CD8-positive, alpha-beta memory T cell (primary cell): ENCODE measurements at places on chromosomes 6 and 20. TPM values are rescaled to one million over a fixed set of nuclear protein-coding genes. Genes with fewer than 3 reads are reported as not detected.

The UBD gene
- 2.6 TPM for total RNA-seq

The EGFL8 gene
- total RNA-seq, result 8.3 TPM

The EDN3 gene
- 0.16 TPM for total RNA-seq

The SEMG1 gene
- total RNA-seq, result not detected

- no peaks in the 10 kb centered on the region for H3K36me3 ChIP-seq
- H3K4me1 ChIP-seq, result no peaks in the 10 kb centered on the region
- H3K27me3 ChIP-seq, result no peaks in the 10 kb centered on the region
- H3K27ac ChIP-seq, result no peak overlapping the region
Observed at GRCh38 chr20:9206486-9206885, 137.6 kb downstream of the PLCB4 start.

GRCh38 chr6:137928286-137928685 is 61.2 kb downstream of the TNFAIP3 start:
- H3K36me3 ChIP-seq, result no peaks in the 10 kb centered on the region
- no peak overlapping the region for H3K27ac ChIP-seq
- DNase-seq, result no peak
- peak overlapping the region; percentile 32 for H3K4me3 ChIP-seq
- no peaks in the 10 kb centered on the region for H3K27me3 ChIP-seq

DNA sequence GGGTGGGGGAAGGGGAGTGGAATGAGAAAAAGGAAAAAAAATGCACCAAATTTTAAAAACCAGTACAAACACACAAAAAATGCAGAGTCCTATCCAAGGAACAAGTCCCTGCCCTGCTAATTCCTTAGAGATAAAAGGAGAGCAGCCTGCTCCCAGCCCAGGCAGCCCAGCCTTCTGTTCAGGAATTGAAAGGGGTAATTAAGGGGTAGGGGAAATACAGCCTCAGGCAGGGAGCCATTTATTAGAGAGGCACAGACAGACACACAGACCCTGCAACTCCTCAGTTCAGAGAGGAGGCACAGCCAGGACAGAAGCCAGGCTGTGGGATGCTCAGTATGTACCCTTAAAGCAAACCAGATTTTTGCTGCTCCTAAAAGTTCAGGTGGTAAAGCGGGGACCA is 137.2 kb downstream of the EYA2 start:
- DNase-seq, result no peak
- H3K27ac ChIP-seq, result no peak overlapping the region
- H3K36me3 ChIP-seq, result no peaks in the 10 kb centered on the region
- no peak overlapping the region for H3K4me3 ChIP-seq
- H3K4me1 ChIP-seq, result no peaks in the 10 kb centered on the region
